Inflammatory macrophage treated with lipopolysaccharide for 1 hour (primary cell): ENCODE measurements at places on chromosomes 16 and 17.

DNA sequence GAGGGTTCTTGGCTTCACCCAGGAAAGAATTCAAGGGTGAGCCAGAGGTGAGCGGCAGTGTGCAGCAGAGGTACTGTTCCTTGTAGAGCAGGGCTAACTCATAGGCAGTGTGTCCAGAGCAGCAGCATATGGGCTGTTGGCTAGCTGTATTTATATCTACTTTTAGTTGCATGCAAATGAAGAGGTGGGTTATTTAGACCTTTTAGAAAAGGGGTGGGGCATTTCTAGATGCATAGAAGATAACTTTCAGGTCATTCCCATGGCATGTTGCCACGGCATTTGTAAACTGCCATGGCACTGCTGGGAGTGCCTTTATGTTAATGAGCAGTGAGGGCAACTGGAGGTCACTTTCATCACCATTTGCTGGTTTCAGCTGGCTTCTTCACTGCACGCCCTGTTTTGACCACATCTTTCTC is 141.0 kb downstream of the STX8 start:
- DNase-seq, result no peak

DNA sequence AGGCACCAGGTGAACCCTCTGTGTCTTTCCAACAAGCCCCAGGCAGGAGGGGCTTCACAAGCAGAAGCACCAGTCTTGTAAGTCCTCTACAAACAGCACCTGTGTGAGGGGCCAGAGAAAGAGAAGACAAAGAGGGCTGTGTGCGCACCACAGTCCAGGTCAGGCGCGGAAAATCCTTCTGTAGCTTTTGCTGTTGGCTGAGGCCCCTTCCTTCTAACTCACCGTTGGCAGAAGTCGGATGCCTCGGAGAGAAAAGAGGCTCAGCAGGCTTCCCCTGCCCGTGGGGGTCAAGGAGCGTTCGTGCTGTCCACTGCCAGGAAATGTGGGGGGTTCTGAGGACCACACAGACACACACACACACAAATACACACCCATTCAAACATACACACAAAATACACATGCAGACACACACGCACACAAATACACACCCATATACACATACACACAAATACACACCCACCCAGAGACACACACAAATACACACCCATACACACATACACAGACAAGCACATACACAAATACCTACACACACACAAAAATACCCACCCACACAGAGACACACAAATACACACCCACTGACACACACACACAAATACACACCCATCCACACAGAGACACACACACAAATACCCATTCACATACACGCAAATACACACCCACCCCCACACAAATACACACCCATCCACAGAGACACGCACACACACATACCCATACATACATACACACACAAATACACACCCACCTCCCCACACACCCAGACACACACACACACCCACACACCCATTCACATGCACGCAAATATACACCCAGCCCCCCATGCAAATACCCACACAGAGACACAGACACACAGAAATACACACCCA is 6.8 kb downstream of the ZG16B start:
- DNase-seq, result no peak

DNA sequence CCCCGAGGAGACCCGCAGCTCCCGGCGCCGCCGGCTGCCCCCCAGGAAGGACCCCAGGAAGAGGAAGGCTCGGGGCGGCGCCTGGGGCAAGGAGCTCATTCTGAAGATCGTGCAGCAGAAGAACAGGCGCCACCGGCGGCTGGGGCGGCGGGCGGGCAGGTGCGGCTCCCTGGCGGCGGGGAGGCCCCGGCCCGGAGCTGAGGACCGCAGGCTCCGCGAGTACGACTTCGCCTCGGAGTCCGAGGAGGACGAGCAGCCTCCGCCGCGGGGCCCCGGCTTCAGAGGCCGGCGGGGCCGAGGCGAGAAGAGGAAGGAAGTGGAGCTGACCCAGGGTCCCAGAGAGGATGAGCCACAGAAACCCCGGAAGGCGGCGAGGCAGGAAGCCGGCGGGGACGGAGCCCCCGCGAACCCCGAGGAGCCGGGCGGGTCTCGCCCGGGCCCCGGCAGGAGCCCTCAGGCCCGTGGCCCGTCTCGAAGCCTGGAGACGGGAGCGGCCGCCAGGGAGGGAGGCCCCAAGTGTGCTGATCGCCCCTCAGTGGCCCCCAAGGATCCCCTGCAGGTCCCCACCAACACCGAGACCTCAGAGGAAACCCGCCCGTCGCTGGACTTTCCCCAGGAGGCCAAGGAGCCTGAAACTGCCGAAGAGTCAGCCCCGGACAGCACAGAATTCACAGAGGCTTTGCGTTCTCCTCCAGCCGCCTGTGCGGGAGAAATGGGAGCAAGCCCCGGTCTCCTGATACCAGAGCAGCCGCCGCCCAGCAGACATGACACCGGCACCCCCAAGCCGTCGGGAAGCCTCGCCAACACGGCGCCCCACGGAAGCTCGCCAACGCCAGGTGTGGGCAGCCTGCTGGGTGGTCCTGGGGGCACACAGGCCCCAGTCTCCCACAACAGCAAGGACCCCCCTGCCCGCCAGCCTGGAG is 22.3 kb upstream of the ZFPM1 start:
- peak; percentile 49 for DNase-seq

DNA sequence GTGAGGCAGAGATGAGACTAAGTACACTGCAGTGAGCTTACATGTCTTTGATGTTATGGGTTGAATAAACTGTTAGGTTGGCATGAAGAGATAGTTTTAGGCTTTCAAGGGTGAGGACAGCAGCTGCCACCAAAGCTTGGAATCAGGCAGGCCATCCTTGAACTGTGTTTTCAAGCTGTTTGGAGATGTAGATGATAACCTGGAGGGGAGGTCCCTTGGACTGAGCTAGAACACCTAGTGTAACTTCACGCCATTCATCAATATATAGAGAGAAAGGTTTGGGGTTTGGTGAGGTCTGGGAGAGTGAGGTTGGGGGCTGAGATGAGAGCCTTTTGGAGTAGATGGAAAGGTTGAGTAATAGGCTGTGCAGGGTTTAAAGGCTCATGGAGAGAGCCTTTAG is 2447.0 kb downstream of the TP53TG3F start:
- DNase-seq, result no peak

DNA sequence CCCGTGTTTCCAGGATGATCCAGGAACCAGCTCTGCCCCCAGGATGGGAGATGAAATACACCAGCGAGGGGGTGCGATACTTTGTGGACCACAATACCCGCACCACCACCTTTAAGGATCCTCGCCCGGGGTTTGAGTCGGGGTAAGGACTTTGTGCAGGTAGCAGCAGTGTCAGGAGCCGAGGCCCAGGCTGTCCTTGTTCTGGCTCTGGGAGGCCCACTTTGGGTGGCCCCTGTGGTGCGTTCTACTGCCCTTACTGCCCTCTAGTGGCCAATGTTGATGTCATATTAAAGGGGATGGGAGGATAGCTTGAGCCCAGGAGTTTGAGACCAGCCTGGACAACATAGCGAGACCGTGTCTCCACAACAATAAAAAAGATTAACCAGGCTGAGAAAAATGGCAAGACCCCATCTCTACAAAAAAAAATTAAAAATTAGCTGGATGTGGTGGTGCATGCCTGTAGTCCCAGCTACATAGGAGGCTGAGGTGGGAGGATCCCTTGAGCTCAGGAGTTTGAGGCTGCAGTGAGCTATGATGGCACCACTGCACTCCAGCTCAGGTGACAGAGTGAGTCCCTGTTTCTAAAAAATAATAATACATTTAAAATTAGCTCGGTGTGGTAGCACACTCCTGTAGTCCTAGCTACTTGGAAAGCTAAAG is 20.9 kb upstream of the CLEC18A start:
- peak; percentile 3 for DNase-seq

GRCh38 chr17:82887255-82888164 is 47.7 kb upstream of the ZNF750 start:
- DNase-seq, result no peak

- DNase-seq, result peak; percentile 39
Observed at GRCh38 chr17:78558989-78559388, 18.2 kb downstream of the DNAH17 start.

DNA sequence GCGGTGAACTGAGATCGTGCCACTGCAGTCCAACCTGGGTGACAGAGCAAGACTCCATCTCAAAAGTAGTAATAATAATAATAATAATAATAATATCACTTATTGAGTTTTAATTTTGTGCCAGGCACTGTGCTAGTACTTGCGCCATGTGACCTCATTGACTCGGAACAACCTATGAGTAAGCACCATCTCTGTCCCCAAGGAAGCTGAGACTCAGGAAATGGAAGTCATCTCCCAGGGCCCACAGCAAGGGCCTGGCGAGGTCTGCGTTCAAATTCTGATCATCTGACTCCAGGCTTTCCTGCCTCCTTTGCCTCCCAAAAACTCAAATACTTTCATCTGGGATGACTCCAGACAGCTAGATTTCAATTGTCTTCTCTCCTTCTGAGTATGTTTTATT is 162.9 kb downstream of the SEC14L1 start:
- DNase-seq, result no peak

- no peak for DNase-seq
Observed at GRCh38 chr17:39455919-39456318, 4.9 kb upstream of the MED1 start.

GRCh38 chr16:22265351-22265750 is 31.9 kb upstream of the POLR3E start:
- no peak for DNase-seq

GRCh38 chr17:18860161-18860972 is 2.4 kb downstream of the PRPSAP2 start:
- DNase-seq, result peak; percentile 14

DNA sequence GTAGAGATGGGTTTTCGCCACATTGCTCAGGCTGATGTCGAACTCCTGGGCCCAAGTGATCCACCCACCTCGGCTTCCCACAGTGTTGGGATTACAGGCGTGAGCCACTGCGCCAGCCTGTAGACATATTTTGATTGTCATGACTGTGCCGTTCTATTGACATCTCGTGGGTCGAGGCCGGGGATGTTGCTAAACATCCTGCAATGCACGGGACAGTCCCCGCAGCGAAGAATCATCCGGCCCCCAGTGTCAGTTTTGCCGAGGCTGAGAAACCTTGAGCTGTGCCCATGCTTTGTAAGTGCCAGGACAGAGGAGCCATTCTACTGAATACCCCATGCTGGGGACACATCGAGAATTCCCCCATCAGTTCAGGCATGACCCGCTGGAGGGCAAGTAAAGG is 69.1 kb upstream of the GSE1 start:
- DNase-seq, result peak; percentile 73

- DNase-seq, result no peak
Observed at GRCh38 chr17:17710728-17711541, 29.7 kb downstream of the RAI1 start.

DNA sequence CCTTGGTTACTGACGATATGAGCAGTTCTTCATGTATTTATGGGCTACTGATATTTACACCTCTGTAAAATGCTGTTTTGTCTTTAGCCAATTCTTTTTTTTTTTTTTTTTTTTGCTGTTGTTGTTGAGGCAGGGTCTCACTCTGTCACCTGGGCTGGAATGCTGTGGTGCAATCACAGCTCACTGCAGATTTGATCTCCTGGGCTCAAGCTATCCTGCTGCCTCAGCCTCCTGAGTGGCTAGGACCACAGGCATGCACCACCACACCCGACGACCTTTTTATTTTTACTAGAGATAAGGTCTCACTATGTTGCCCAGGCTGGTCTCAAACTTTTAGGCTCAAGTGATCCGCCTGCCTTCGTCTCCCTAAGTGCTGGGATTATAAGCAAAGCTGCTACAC is 225.0 kb upstream of the AXIN2 start:
- no peak for DNase-seq

DNA sequence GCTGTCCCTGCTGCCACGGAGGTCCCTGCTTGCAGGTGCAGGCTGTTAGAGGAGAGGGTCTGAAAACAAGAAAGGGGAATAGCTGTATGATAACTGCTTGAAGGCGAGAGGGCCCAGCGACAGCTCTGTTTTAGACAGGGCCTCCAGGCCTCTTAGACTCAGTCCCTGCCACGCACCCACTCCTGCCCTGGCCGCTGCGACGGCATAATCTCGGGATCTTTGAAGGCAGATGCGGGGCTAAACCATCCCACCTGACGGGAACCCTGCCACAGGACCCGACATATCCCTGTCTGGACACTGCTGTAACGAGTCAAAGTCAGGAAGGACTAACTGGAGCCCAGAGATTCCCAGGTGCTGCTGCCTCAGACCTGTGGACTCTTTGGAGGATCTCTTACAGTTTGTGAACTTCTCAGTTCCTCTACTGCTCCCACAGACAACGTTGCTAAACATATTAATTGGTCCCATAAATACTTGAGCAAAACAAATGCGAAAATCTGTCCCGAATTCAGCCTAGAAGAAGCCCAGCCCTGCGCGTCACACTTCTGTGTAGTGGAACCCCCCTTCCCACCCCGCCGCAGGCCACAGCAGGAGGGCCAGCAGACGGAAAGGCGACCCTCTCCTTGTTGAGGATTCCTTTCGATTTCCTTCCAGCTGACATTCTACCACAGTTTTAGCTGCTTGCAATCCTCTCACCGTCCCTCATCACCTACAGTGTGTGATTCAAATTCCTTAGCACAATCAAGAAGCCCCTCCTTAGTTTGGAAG is 998 bp upstream of the TMEM11 start:
- no peak for DNase-seq

DNA sequence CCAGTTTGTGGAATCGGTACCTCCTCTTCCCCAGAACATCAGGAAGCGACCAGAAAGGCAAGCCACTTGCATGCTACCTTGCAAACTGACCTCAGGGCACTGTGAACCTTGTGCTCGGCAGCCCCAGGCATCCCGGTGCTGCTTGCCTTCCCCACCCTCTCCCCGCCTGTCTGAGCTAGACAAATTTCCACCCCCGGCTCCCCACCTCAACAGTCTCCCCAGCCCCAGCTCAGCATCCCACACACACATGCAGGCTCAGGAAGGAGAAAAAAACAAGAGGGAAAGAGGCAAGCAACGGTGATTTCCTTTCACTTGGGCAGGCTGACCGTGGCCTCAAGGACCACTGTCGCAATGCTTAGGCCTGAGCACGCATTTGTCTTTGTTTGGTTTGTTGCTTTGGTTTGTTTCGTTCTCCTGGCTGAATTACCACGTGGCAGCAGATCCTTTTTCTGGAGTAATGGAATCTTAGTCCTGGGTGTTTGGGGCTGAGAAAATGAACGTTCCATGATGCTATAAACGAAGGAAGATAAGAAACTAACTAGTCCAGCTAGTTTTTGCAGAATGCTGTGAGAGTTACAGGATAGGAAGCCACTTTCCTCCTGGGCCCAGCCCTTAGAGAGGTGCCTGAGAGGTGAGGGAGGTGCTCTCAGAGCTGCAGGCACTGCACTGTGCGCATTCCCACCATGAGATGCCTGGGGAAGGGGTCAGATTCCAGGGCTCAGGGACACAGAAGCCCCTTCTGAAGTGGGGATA is 27.9 kb downstream of the SDK2 start:
- no peak for DNase-seq

DNA sequence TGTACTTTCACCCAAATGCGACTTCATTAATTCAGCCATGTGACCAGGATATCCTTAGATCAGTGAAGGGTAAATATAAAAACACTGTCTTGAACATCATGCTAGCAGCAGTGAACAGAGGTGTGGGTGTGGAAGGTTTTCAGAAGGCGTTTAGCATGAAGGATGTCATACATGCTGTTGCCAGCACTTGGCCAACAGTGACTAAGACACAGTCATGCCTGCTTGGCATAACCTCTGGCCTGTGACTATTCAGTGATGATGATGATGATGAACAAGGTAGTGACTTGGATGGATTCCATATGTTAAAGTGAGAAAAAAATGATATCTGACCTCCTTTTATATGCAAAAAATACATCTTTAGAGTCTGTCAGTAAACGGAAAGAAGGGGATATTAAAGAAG is 97.9 kb downstream of the MAP2K4 start:
- DNase-seq, result no peak
